GM23248 (cell line): ENCODE measurements at places on chromosomes 5 and 9. TPM values are rescaled to one million over a fixed set of nuclear protein-coding genes. Genes with fewer than 3 reads are reported as not detected.

OR1J4 gene
- total RNA-seq, result 0.22 TPM in 1 of 2 replicates, not detected in the other

CARD6 gene
- 7.1 and 7.5 TPM in 2 replicates for total RNA-seq

GRCh38 chr9:33250458-33250995, 10.6 kb downstream of the SPINK4 start:
- peak; percentile 92 for DNase-seq

- DNase-seq, result no peak
These were observed 15.2 kb downstream of the TMEFF1 start for GRCh38 chr9:100488177-100488576.

VCAN gene
- total RNA-seq, result 241 and 327 TPM in 2 replicates

GRCh38 chr9:109455861-109456260, 42.2 kb downstream of the PTPN3 start:
- DNase-seq, result no peak

DNA sequence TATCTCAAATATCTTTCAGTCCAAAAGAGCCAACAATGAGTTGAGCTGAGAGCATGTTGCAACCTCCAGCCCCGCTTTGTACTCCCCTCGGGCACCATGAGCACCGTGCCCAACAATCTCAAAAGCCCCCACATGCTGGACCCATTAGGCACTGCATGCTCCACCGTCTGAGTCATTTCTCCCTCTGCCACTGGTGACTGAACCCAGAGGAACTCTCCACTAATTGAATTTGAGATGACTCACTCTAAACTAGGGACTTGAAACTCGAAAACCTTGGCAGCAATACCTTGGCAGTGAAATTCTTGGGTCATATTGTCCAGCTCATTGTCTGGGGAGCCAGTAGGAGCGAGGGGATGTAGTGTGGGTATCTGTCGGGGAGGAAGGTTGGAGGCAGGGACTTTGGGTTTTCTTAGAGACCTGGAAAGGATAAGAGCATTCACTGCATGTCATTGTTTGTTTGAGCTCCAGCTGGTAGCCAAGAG, 49.9 kb upstream of the SLIT3 start:
- DNase-seq, result peak; percentile 100

MED27 gene
- total RNA-seq, result 21.4 and 35.4 TPM in 2 replicates

ABITRAM gene
- 10.4 and 12.9 TPM in 2 replicates for total RNA-seq

DNA sequence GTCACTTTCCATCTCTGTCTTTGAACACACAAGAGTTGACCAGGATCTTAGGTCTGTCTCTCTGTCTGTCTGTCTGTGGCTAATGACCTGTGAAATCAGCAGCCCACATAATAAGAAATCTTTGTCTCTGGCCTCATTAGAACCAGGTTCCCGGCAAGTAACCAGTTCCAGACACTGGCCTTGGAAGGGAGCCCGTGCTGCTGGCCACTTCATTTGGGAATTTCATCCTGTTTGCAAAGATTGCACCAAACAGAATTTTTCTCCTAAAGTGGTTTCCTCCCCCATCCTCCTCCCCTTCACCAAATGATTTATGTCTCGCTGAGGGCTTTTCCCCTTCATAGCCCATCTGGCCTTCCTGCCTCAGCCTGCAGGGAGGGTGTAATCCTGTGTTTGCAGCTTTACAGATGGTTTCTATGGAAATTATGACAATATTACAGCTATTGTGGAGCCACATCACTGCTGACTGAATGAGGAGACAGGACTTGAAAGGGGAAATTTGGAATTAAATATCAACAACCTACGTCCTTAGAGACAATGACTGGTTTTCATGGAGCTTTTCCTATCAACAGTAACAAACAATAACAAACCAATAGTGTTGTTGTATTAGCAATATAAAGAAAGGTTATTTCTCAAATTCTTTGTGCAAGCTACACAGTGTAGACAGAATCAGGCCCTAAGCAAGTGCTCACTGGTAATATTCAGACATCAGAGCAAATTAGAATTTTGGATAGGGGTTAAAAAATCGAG, 25.7 kb downstream of the DPYSL3 start:
- DNase-seq, result peak; percentile 97

DNA sequence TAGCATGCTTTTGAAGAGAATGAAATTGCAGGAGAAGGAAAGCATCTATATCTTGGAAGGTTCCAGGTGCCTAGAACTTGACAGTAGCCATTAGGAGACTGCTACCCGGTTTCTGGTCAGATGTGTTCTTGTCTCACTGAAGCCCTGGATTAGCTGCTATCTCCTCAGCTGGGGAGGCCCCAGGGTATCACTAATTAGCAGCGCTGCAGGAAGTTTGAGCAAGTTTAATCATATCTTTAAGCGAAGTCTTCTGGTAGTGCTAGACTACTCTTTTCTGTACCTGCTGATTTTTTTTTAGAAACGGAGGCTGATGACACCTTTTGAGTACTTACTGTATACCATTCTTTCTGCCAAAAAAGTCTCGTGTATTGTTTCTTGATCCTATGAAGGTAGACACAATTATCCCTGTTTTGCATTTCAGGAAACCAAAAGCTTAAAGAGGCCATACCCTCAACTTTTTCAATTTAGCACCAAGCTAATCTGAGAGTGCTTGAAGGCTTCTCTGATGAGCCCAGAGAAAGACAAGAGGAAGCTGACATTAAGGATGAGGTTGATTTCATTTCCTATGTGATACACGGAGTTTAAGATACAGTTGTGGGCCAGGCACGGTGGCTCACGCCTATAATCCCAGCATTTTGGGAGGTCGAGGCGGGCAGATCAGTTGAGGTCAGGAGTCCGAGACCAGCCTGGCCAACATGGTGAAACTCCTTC, 201.3 kb downstream of the ARHGAP26 start:
- DNase-seq, result no peak

- peak; percentile 16 for DNase-seq
These were observed 36.0 kb upstream of the FBN2 start for GRCh38 chr5:128574041-128574440.

TMC1 gene
- total RNA-seq, result 2.4 TPM in 1 of 2 replicates, not detected in the other

- DNase-seq, result peak; percentile 62
These were observed 55.4 kb downstream of the HINT1 start for GRCh38 chr5:131109540-131110255.

DNA sequence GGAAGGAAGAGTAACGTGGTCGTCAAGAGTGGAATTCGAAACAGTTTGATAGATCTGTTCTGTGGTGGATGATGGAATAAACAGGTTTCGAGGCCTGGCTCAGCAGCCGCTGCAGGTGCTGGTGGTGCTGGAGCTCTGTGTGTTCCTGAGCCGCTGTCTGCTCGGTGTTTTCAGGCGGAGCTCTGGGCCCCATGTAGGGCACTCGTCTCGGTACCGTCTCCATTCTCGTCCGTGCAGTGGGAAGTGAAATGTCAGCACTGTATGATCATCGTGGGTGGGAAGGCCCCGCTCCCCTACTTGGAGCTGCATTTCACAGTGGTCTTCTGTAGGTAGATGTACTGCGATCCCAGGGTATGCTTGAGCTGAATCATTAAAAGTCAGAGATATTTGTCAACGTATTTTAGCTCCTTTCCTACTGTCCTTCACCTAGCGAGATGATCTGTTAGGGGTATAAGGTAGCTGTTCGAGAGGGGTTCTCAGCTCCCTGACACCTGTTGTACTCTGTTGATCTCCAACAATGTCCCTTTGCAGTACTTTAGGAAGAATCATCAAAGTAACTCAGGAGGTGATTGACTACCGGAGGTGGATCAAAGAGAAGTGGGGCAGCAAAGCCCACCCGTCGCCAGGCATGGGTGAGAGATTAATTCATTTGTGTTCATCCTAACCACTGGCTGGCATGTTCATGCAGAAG, 35.9 kb downstream of the TENT4A start:
- DNase-seq, result no peak

GRCh38 chr5:14109041-14109747, 33.9 kb upstream of the TRIO start:
- peak; percentile 91 for DNase-seq

DNA sequence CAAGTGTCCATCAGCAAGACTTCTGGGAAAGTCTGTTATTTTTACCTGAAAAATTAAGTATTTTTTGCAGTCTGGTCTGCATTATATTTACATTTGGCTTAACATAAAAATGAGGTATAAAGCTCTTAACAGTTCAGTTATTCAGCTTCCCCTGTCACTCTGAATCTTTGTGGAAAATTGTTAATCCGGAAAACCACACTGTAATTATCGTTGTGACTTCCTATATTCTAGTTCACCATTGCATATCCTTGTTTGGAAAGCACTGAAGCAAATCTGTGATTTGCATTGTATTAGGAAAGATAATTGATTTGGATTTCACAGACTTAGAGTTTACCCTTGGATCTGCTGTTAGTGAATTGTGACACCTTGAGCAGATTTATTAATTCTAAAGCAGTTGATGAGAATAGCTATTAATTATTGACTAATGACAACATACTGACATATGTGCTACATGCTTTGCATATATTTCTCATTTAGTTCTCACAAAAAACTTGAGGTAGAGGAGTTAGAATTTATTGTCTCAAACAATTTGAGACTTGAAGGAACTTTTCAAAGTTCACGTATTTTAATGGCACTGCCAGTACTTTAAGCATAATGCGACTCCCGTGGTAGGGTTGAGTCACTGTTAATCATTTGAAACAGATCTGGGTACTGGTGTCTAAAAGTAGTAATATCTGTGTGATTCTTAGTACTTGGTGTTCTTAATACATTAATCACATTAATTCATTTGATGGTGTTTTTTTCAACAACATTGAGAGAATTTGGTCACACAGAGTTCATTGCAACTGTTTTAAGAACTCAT, 71.8 kb upstream of the LRRC70 start:
- no peak for DNase-seq

LCN6 gene
- total RNA-seq, result not detected in 2 replicates

- DNase-seq, result no peak
These were observed 327.1 kb upstream of the NUDT12 start for GRCh38 chr5:103889500-103890209.

DNA sequence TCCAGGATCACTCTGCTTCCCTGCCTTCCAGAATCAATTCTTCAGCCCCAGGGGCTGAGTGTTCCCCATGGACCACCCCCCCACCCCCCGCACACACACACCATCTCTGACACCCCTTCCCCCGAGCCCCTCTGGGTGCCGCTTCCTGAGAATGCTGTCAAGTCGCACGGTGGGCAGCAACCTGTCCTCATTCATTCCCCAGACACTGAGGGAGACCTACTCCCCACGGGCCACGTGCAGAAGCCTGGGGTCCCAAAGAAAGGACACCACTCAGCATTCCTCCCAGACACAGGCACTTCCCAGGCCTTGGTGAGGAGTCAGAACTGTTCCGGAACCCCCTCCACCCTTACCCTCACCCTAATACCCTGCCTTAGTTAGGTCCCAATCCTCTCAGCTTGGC, 12.8 kb downstream of the CPLX2 start:
- no peak for DNase-seq

- peak; percentile 61 for DNase-seq
These were observed 19.6 kb upstream of the ENC1 start for GRCh38 chr5:74660140-74660539.

CD72 gene
- 3.9 TPM in 1 of 2 replicates, not detected in the other for total RNA-seq

GABRA6 gene
- total RNA-seq, result not detected in 2 replicates

GPX3 gene
- 2.4 and 3.0 TPM in 2 replicates for total RNA-seq

ADAMTS13 gene
- total RNA-seq, result 2.1 and 2.2 TPM in 2 replicates

GRCh38 chr9:123407217-123407851, 51.3 kb downstream of the CRB2 start:
- DNase-seq, result no peak

- DNase-seq, result peak; percentile 58
These were observed 29.3 kb downstream of the SGCD start for GRCh38 chr5:156356238-156356637.

DNA sequence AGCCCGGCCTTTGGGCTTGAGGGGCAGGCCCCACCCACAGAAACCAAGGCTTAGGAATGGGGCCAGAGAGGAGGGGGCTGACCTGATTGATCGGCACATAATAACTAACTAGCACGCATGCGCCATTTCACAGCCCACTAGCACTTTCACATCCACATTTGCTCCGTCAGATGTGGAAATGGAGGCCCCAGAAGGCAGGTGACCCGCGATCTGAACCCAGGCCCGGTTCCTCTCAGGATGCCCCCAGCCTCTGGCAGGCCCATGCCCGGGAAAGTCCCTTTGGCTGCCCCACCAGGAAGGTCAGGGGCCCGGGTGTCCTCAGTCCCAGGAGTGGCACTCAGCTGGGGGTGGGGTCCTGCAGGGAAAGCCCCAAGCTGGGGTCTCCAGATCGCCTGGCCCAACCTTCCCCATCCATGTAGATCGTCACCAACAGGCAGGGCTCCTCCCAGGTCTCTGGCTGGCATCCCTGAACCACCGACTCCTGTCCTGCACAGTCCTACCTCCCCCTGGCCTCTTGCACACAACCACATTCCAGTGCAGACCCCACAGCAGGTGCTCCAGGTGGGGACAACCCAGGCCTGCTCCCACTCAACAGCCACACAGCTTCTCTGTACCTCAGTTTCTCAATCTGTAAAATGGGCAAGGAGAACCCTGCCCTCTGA, 46.7 kb downstream of the VAV2 start:
- no peak for DNase-seq

TMOD1 gene
- 1.3 TPM in 1 of 2 replicates, not detected in the other for total RNA-seq

DNA sequence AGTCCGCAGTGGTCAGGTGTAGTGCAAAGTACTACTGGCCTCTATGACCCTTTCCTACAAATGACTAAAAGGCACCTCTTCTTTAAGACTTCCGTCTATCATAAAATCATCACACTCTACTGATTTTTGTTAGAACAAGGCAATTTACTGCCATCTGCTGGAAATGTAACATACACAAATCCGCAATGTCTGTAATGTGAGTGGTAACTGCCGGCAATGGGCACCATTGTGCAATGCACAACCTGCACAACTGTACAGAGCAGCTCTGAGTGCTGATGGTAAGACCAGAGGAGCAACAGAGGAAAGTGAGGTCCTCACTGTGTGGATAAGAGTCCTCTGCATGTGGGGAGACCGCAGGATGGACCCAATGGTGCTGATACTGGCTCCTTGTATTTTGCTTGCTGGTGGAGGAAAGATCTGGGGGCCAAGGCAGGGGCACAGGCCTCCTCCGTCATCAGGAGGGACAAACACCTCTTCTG, 103.7 kb downstream of the ATPSCKMT start:
- DNase-seq, result peak; percentile 71

DNA sequence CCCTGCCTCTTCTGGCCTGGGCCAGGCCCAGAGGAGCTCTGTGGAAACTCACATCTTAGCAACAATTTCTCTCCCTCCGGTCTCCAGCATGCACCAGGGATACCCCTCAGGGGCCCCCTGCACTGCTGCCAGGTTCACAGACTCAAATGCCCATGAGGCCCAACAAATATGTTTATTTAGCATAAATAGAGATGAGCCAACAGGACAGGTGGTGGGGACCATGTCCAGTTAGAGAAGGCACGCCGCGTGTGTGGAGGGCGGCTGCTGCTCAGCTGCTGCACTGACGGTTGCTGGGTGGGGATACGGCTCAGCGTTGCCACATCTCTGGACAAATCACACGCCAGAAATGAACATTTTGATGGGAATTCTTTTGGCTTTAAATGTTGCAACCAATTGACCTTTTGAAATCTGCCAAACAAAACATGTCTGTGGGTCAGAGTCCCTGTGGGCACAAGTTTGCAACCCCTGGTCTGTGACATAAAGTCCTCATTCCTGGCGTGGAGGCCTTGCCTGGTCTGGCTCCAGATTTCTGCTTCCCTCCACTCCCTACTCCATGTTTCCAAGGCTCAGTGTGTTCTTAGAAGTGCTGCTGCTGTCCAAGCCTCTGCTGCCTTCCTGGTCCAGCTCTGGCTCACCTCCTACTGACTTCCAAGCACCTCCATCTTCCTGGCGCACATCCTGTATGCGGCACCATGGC, 88.9 kb downstream of the AMBP start:
- peak; percentile 39 for DNase-seq
